ENCODE measurements at places on chromosomes 12 and 14. TPM values are rescaled to one million over a fixed set of nuclear protein-coding genes. Genes with fewer than 3 reads are reported as not detected.

- DNase-seq, result no peak
These were observed 52.9 kb upstream of the SLC35F4 start for GRCh38 chr14:57918791-57919190.

- DNase-seq, result peak; percentile 16
These were observed 51.4 kb downstream of the WASHC3 start for GRCh38 chr12:102010265-102010994.

DNA sequence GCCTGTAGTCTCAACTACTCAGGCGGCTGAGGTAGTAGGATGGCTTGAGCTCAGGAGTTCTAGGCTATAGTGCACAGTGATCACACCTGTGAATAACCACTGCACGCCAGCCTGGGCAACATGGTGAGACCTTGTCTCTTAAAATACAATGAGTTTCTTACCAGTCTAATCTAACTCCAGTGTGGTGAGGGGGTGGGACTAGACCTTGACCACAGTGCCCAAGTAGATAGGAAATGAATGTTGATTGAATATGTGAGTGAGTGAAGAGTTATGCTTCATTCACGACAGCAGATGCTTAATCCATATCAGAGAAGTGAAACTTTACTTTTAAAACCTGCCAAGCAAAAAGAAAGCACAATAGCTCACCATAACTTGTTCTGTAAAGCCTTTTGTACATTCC, 11.2 kb upstream of the AK7 start:
- no peak for DNase-seq

DNA sequence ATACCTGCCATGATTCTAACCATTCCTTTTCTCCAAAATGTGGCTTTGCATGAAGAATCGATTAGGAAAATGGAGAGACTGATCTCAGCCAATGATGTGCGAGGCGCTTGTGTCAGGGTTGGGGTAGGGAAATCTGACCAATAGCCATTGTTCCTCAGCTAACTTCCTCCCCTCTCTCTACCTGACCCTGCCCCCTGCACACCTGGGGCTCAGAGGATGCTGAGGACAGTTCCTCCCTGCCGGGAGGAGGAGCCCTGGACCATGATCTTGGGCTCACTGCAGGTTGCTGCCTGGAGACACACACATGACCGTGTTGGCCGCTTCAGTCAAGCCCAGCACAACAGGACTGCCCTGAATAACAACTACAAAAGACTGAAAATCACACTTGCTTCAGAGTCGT, 119.8 kb upstream of the SFSWAP start:
- DNase-seq, result no peak

SLC10A1 gene
- total RNA-seq, result not detected

SERPINA3 gene
- total RNA-seq, result 16.0 TPM
